ENCODE measurements at places on chromosomes 1 and 21.

DNA sequence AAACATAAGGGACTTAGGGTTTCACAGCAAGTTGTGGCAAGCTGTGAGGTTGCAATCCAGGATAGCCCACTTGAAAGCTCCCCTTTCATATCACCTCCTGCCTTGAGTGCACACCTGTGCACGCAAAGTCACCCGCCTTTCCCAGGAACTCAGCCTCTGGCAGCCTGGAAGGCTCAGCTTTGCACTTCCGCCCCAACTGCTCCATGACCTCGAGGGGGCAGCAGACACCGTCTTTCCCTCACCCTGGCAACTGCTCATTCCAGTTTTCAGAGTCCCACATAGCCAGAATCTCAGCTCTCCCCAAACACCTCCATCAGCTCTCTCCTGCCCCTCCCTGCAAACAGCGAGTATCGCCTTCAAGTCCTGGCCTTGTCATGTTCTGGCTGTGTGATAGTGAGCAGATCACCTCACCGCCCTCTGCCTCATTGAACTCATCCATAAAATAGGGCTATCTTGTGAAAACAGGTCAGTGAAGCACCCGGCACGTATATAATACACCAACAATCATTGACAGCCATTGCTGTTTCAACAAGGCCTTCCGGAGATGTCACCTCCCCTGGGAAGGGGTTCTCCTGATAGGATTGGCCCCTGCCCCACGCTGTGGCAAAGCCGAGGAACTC lies 32.2 kb upstream of the EPB41 start:
- DNase-seq: peak; percentile 84

DNA sequence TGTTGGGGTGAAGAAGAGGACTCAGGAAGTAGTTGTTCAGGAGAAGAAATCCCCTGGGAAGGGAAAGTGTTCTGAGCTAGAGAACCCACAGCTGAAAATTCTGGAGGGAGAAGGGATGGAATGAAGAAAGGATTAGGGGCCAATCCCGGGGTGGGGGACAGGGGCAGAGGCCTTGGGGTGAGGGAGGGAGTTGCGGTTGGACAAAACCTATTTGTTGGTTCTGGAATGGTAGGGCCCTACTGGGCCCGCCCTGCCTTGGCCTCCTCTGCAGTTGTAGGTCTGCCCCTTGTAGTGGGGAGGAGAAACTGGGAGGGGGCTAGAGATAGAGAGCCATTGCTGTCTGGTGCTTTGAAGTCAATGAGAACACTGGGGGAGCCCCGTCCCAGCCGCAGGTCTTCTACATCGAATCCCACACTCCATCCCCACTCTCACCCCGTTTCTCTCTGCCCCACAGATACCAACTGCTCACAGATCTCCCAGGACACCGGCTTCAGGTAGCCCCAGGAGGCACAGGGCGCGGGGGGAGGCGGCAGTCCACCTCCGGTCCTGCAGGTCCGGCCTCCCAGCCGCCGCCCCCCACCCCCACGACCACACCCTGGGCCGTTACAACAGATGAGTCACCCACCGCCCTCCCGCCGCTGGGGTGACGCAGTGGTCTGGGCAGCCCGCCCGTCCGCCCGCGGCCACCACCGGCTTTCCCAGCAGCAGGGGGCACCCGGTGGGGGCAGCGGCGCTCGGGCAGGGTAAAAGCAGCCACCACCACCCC lies 1.1 kb downstream of the TAGLN2 start:
- DNase-seq: peak; percentile 88

DNA sequence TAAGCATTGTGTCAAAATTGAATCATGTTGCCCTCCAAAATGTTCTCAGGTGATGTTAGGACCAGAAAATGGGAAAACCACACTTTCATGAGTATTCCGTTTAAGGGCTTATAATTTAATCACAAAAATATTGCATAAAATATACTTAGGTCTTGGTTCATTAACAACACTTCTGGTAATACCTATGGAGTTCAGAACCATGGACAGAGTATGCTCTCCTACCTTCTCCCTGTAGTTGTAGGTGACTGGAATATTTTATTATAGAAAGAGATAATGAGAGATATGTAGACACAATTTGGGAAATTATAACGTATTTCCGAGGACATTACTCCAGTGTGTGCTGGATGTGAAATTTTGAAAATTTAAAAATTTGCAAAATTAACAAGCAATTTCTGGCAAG lies 232.5 kb downstream of the NCAM2 start:
- peak; percentile 12 for DNase-seq

- DNase-seq: peak; percentile 44
Observed at GRCh38 chr21:24881506-24881905, 725.8 kb downstream of the MRPL39 start.

- DNase-seq: peak; percentile 8
Observed at GRCh38 chr1:75134647-75135572, 722 bp downstream of the LHX8 start.

GRCh38 chr1:47703981-47704596 lies 266.2 kb downstream of the FOXD2 start:
- DNase-seq: peak; percentile 74

GRCh38 chr1:59553371-59553770 lies 256.5 kb downstream of the FGGY start:
- DNase-seq: no peak

GRCh38 chr1:15727866-15728534 lies 8.1 kb upstream of the SLC25A34 start:
- no peak for DNase-seq

DNA sequence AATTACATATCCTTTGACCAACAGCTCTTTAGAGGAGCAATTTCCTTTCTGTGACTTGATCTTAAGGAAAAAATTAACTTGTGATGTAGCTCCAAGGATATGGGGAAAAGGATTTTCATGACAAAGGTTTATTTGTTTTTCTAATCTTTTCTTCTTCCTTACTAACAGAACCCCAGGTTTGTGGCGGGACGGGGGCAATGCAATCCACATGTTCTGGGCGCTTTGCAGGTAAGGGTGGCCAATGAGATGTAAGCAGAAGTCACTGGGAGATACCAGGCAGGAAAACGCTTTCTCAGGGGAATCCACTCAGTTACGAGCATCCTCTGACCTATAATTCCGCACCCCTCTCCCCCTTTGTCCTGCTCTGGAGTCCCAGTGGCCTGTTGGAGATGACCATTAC lies 122.0 kb downstream of the MRPS6 start:
- DNase-seq: no peak

DNA sequence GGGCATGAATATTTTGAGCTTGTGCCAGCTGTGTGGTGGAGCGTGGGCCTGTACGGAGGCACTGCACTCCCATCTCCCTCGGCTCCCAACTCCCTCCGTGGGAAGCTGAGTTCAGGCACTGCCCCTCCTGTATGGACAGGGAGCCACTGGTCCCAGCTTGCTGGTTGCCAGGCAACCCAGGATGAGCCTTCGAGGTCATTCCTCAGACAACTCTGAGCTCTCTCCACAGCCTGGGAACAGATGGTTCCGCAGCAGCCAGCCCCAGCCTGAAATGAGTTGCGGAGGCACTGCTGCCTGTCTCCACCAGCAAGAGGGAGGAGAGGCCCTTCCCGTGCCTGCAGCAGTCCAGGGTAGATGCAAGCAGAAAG lies 58.4 kb upstream of the TENT5B start:
- peak; percentile 31 for DNase-seq

- DNase-seq: no peak
Observed at GRCh38 chr1:168335500-168335899, 54.8 kb downstream of the TBX19 start.

DNA sequence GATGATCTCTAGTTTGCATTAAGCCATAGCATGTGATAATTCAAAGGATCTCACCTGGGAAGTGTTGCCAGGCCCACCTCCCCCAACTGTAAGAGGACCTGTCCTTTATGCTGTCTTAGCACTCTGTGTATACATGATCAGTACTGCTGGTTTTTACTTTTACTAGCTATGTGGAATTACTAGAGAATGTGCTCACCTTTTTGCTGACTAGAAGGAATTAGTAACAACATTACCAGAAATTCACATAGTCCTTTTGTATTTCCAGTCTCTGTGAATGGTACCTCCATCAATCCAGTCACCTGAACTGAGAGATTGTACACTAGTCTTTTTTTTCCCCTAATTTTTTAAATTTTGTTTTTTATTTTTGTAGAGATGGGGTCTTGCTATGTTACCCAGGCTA lies 46.6 kb downstream of the EEIG2 start:
- DNase-seq: no peak

DNA sequence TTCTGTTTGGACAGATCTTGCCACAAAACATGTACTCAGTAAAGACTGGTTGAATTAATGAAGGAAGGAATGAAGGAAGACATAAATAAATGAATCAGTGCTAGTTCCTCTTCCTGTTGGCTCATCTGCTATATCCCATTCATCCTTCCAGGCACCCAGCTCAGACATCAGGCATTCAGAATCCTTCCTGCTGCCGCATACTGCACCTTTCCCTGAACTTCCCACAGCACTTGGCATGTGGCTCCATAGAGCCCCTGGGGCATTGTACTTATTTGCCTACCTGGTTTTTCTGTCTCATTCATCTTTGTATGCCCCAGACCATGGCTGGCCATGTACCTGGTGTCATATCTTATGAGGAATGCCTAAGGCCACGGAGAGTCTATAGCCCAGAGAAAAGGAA lies 34.4 kb upstream of the ZNF648 start:
- no peak for DNase-seq

- no peak for DNase-seq
Observed at GRCh38 chr1:200891774-200892157, 2.9 kb upstream of the INAVA start.

DNA sequence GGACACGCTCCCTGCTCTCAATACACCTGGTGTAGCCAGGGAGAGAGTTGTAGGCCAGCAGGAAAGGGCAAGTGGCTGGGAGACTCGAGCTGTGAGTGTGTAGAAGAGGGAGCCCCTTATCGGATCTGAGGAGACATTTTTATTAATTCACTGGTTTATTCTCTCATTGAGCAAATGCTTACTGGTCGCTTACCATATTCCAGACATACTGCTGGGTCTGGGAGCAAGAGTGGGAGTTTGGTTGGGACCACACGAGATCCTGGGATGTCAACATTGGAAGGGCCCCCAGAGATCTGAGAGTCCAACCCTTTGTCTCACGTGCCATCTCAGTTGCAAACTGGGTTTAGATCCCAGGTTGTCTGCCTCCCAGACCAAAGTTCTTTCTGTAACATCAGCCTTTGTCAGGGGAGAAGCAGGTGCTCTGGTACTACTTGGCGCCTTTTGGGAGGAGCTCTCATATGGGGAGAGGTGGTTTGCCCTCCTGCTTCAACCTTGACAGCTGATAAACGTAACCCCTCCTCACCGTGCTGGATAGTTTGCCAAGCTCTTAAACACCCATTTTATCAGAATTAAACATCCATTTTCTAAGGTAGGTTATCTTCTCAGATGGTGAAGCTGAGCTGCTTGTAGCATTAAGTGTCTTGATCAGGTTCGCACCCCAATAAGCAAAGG lies 742 bp downstream of the TMEM222 start:
- DNase-seq: no peak

- no peak for DNase-seq
Observed at GRCh38 chr21:34992736-34993398, 56.2 kb downstream of the RUNX1 start.

GRCh38 chr1:53835491-53835890 lies 2.6 kb downstream of the NDC1 start:
- peak; percentile 6 for DNase-seq

DNA sequence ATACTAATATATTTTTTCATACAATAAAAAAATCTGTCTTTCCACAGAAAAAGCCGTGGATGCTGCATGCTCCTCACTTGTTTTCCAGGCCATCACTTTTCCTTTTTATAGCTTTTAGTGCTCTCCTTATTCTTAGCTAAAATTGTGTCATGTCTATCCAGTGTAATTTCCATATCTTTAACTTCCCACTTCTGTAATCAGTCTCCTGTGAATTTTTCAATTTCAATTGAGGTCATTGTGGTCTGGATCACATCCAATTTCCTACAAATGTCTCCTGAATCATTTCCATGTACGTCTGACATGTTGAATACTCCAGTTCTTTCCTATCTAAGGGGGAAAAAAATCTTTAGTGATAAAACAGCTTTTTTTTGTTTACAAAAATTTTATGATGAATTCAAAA lies 838.2 kb upstream of the B3GALT2 start:
- peak; percentile 88 for DNase-seq

- peak; percentile 83 for DNase-seq
Observed at GRCh38 chr1:119554183-119554582, 47.2 kb downstream of the HSD3B1 start.

DNA sequence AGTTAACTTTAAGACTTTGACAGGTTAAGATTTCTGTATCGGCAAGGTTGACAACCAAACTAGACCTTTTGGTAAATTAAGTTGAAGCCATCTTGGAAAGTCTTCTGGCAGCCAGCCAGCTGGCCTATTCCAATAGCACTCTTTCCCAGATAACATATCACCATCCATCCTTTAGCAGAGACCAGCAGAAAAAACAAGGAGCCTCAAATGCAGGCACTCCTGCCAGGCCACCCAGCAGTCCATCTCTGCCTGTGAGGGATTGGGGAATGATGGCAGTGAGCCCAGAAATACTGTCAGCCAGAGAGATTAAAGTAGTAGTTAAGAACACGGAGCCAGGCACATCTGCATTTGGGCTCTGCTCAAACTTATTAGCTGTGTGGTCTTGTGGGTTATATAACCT lies 19.4 kb downstream of the ZBTB40 start:
- DNase-seq: peak; percentile 55

Data from fibroblast of skin of abdomen (primary cell).